ENCODE measurements at places on chromosomes 5 and 9.

DNA sequence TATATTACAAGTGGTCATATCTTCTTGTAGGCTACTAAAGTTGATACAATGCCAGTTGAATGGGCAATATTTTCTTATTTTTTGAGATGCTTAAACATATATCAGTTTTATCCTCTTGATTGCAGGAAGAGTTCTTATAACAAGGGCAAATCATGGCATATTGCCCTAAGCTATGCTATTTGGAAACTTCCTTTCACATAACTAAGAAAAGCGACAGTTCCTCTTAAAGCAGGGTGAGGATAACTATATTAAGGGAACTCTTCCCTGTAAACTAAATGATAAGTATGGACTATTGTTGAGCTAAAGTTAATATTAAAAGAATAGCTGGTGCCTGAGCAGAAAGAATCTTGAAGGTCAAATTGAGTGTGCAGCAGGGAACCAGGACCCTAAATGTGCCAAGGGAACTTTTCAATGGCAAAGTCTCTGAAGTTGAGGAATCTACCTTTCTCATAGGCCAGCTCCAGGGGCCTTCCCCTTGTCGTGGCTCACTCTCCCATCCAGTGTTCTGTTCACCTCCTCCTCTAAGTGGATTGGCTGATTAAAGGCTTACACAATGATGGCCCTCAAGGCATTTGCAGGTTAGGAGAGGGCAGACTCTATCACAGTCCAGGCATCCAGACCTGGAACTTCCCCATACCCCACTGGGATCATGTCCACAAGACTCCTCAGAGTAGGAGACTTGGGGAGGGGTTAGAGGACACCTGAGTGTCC lies 26.8 kb downstream of the FYB1 start:
- H3K4me1 ChIP-seq, result peaks cover 65% of the 10 kb centered on the region
- no peaks in the 10 kb centered on the region for H3K27me3 ChIP-seq
- no peak for DNase-seq
- peak overlapping the region; percentile 70 for H3K4me3 ChIP-seq
- H3K27ac ChIP-seq, result peak overlapping the region; percentile 65
- H3K36me3 ChIP-seq, result peaks cover 34% of the 10 kb centered on the region

GRCh38 chr5:57561231-57561842 lies 78.7 kb upstream of the ACTBL2 start:
- no peak overlapping the region for H3K4me3 ChIP-seq
- H3K4me1 ChIP-seq, result no peaks in the 10 kb centered on the region
- no peak for DNase-seq
- H3K27me3 ChIP-seq, result no peaks in the 10 kb centered on the region

GRCh38 chr5:115586525-115587146 lies 15.6 kb downstream of the TICAM2 start:
- no peaks in the 10 kb centered on the region for H3K4me1 ChIP-seq
- DNase-seq, result no peak
- H3K4me3 ChIP-seq, result no peak overlapping the region
- H3K36me3 ChIP-seq, result no peaks in the 10 kb centered on the region
- no peak overlapping the region for H3K27ac ChIP-seq

DNA sequence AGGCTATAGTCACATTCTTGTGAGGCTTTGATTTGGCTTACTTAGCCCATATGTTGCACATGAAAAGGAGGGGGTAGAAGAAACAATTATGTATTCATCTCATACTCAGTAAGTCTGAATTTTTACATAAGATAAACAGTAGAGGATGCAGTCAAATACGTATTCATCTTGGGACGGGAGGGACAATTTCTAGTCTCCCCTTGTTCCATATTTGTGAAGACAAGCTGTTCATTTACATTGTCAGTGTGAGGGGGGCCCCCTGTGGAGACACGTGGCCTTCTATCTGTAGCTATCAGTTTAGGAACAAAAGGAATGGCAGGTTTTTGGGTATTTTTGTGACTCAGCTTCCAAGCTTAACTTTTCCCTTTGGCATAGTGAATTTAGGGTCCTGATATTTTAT lies 49.2 kb upstream of the PPP1R2B start:
- peaks cover 4% of the 10 kb centered on the region for H3K4me1 ChIP-seq
- no peak overlapping the region for H3K27ac ChIP-seq
- DNase-seq, result no peak
- no peak overlapping the region for H3K4me3 ChIP-seq
- no peaks in the 10 kb centered on the region for H3K36me3 ChIP-seq

DNA sequence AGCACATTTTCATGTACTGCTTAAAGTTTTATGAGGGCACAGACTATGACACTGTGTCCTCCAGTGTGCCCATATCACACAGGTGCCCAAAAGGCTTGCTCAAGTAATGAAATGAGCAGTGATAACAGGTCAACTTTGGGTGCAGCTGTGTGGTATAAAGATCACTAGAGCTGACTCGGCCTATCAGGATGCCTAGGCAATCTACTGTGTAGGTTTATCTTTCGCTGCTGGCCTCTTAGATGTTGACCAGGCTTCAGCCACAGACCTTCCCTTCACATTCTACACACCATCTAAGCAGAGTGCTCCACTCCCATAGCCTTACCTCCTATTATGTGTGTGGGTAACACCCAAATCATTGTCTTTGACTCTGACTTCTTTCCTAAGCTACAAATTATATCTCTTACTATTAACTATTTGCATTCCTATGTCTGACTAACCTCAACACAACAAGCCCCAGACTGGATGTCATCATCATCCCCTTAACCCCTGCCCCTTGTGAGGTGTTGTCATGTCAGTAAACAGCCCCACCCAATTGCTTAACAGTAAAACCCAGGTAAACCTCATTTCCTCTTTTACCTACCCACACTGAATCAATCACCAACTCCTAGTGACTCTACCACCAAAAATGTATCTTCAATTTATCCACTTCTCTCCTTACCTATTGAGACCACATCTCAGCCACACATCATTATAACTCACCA lies 2.5 kb downstream of the SREK1IP1 start:
- H3K36me3 ChIP-seq, result peaks cover 8% of the 10 kb centered on the region
- peaks cover 33% of the 10 kb centered on the region for H3K4me1 ChIP-seq
- no peak for DNase-seq
- no peak overlapping the region for H3K4me3 ChIP-seq
- H3K27me3 ChIP-seq, result no peaks in the 10 kb centered on the region

GRCh38 chr5:74490814-74491213 lies 149.7 kb downstream of the ENC1 start:
- H3K27ac ChIP-seq, result no peak overlapping the region
- H3K4me1 ChIP-seq, result peaks cover 1% of the 10 kb centered on the region
- DNase-seq, result no peak
- H3K27me3 ChIP-seq, result peaks cover 19% of the 10 kb centered on the region

- H3K4me3 ChIP-seq, result no peak overlapping the region
- no peak for DNase-seq
- no peaks in the 10 kb centered on the region for H3K36me3 ChIP-seq
- peaks cover 31% of the 10 kb centered on the region for H3K27me3 ChIP-seq
Measured at GRCh38 chr5:140828362-140828737, 590 bp downstream of the PCDHA6 start.

- H3K4me3 ChIP-seq, result no peak overlapping the region
- no peaks in the 10 kb centered on the region for H3K4me1 ChIP-seq
- no peak for DNase-seq
- no peaks in the 10 kb centered on the region for H3K36me3 ChIP-seq
- no peak overlapping the region for H3K27ac ChIP-seq
- peaks cover 13% of the 10 kb centered on the region for H3K27me3 ChIP-seq
Measured at GRCh38 chr5:978054-978453, 30.5 kb upstream of the NKD2 start.

GRCh38 chr5:14806456-14806855 lies 65.1 kb downstream of the ANKH start:
- H3K4me1 ChIP-seq, result peaks cover 38% of the 10 kb centered on the region
- peaks cover 3% of the 10 kb centered on the region for H3K36me3 ChIP-seq
- no peaks in the 10 kb centered on the region for H3K27me3 ChIP-seq
- DNase-seq, result no peak
- no peak overlapping the region for H3K4me3 ChIP-seq

DNA sequence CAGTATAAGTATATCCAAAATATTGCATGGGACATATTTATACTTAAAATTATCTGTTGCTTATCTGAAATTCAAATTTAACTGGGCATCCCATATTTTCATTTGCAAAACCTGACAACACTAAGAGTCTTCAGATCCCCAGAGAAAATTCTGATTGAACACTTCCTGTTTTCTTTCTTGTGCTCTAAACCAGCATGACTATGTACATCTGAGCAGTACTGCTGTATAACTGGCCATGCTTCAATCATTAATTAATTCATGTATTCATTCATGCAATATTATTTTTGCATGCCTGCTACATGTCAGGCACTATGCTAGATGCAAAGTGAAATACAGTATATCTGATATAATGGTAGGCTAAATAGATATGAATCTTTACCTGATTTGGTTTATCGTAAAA lies 461.2 kb downstream of the TLR4 start:
- H3K4me3 ChIP-seq, result no peak overlapping the region
- no peaks in the 10 kb centered on the region for H3K36me3 ChIP-seq
- peaks cover 17% of the 10 kb centered on the region for H3K27me3 ChIP-seq
- no peaks in the 10 kb centered on the region for H3K4me1 ChIP-seq

- H3K4me1 ChIP-seq, result no peaks in the 10 kb centered on the region
- no peak overlapping the region for H3K4me3 ChIP-seq
- H3K36me3 ChIP-seq, result peaks cover 3% of the 10 kb centered on the region
- no peak overlapping the region for H3K27ac ChIP-seq
- H3K27me3 ChIP-seq, result peaks cover 31% of the 10 kb centered on the region
Measured at GRCh38 chr9:90600029-90600428, 42.6 kb downstream of the DIRAS2 start.

DNA sequence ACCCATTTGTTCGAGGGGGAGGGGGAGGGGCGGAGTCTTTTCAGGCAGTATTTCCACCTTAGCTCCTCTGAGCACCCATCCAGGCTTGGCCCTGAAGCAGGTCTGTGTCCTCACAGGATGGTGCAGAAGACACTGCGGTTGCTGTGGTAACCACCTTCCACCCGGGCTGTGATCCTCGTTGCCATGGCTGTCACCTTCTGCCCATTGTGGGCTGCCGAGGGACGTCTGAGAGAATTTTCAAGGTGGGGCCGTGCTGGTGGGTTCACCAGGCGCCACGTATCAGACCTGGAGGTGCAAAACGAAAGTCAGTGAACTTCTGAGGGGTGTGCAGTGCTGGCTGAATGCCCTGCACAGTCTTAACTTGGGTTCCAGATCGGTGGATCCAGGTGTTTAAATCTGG lies 26.7 kb downstream of the POLR1E start:
- H3K4me1 ChIP-seq, result peaks cover 6% of the 10 kb centered on the region
- H3K27ac ChIP-seq, result peak overlapping the region; percentile 78
- H3K36me3 ChIP-seq, result peaks cover 31% of the 10 kb centered on the region
- peak; percentile 74 for DNase-seq
- no peaks in the 10 kb centered on the region for H3K27me3 ChIP-seq
- H3K4me3 ChIP-seq, result no peak overlapping the region

- peaks cover 29% of the 10 kb centered on the region for H3K27me3 ChIP-seq
- DNase-seq, result peak; percentile 13
- H3K36me3 ChIP-seq, result no peaks in the 10 kb centered on the region
- no peaks in the 10 kb centered on the region for H3K4me1 ChIP-seq
- no peak overlapping the region for H3K4me3 ChIP-seq
Measured at GRCh38 chr9:134738869-134739659, 97.5 kb downstream of the COL5A1 start.

DNA sequence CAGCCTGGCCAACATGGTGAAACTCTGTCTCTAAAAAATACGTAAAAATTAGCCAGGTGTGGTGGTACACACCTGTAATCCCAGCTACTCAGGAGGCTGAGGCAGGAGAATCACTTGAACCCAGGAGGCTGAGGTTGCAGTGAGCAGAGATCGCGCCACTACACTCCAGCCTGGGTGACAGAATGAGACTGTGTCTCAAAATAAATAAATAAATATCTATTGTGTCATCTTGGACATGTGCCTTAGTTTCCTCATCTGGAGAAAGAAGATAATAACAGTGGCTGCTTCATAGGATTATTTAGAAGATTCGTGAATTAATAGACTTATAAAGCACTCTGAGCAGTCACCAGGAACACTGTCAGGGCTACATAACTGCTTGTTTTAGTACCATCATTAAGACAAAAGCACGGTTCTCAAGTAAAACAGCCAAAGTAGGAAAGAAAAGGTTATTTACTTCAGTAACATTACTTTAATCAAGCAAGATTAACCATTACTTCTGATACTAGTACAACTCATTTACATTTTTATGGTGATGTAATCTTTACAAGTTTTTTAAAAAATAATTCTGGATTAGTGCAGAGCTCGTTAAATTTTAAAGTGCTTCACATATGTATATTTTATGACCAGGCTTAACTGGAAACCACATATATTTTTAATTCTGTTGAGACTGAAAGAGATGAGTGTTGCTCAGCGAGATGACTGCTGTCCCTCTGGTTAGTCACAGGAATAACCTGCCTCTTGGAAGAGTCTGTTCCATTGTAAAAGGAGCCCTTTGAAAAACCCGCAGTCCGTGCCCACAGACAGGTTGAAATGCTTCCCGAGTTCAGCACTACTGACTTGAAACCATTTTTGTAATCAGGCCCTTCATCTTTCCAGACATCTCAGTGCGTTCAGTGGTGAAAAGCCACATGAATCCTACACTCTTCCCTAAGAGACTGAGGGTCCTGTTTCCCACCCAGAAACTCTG lies 36.7 kb downstream of the ANKH start:
- H3K27ac ChIP-seq, result no peak overlapping the region
- DNase-seq, result no peak
- H3K4me3 ChIP-seq, result no peak overlapping the region
- H3K4me1 ChIP-seq, result peaks cover 38% of the 10 kb centered on the region
- H3K27me3 ChIP-seq, result no peaks in the 10 kb centered on the region

DNA sequence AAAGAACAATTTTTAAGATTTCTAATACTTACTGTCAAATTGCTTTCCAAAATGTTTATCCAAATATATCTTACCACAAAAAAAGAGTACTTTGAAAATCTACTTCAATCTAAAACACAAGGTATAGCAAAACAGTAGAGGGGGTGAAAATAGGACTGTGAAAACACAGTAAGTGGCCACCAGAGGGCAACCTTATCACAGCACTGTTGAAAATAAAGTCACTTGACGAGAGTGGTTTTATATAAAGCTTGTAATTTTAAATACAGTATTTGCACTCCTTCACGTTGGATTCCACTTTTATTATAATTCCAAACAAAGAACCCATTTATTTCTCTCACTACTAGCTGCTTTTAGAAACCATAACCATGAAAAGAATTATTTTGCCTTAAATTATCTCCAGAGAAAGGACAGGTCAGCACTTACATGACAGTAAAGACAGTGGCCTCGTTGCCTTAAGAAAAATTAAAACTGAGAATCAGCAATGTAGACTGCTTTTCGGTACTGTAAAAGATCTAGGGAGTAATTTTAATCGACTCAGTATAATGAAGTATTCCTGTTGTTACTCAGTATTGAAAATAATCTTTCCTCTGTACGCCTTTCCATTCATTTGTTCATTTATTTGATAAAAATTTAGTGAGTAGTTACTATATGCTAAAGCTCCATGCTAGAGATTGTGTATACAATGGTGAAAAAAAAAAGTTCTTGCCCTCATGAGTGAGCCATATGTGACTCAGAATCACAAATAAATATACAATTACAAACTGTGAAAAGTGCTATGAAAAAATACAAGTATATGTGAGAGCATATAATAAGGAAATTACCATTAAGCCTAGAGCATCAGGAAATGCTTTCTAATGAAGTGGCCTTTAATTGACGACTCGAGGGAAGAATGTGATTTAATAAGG lies 40.0 kb upstream of the CDK5RAP2 start:
- H3K4me3 ChIP-seq, result no peak overlapping the region
- H3K36me3 ChIP-seq, result no peaks in the 10 kb centered on the region
- peak; percentile 44 for DNase-seq
- H3K27ac ChIP-seq, result no peak overlapping the region
- no peaks in the 10 kb centered on the region for H3K27me3 ChIP-seq

GRCh38 chr5:150672237-150672883 lies 11.3 kb downstream of the MYOZ3 start:
- no peak for DNase-seq
- H3K4me1 ChIP-seq, result peaks cover 5% of the 10 kb centered on the region
- no peaks in the 10 kb centered on the region for H3K36me3 ChIP-seq
- no peak overlapping the region for H3K27ac ChIP-seq

Measured in effector memory CD8-positive, alpha-beta T cell (primary cell).